ENCODE measurements at places on chromosomes 6 and 20. TPM values are rescaled to one million over a fixed set of nuclear protein-coding genes. Genes with fewer than 3 reads are reported as not detected.
A peak's percentile ranks its signal among the peaks of the same experiment; 100 is the strongest.

- no peak for DNase-seq
These were observed 103.1 kb downstream of the QRSL1 start for GRCh38 chr6:106732376-106732940.

GRCh38 chr6:158688860-158689259, 39.0 kb downstream of the SYTL3 start:
- no peak for DNase-seq

DNA sequence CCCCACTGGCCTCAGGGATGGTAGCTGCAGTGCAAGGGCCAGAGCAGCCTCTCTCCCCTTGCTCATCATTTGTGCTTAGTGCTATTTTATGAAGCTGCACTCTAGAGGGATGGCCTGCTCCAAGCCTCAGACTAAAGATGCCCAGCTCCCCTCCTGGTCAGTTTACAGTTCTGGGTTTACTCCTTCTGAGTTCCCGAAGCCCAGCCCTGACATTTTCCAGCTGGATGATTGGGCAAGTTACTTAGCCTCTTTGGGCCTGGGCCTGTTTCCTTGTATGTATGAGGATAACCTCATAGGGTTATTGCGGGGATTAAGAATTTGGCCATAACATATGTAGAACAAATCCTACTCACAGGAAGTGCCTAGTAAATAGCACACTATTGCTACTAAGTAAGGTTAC, 31.8 kb upstream of the EMILIN3 start:
- no peak for DNase-seq

DNA sequence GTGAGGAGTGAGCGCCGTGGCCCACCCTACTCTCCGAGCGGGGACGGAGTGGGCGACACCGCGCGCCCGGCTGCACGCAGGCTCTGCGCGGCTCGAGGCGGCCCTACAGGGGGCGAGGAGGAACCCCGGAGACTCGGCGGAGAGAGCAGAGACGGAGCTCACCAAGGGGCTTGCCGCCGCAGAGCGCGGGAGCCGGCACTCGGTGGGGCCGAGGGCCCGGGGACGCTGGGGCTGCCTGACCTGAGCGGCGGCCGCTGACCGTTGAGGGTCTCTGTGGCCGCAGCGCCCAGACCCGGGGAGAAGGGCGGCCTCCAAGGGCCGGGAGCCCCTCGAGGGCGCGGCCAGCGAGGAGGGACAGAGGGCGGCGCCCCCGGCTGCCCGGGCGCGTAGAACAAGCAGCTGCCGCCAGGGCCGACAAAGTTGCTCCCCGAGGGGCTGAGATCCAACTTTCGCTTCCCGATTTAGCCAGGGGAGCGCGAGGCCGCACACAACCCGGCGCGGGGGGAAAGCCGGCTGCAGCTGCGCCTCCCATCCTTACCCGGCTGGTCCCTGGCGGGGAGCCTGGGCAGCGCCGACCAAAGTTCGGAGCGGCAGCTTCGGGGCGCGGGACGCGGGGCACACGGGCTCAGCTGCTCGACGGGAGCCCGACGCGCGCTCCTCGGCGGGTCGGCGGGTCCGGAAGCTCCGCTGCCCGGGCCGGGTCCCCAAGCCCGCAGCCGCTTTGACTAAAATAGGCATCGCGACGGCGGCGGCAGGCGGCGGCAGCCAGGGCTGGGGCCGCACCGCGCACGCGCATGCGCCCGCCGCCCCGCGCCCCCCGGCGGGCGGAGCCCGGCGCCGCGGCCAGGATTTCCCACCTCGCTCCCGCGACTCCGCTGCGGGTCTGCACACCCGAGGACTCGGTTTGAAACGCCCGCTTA, 43.1 kb downstream of the POPDC3 start:
- peak; percentile 75 for DNase-seq

DNA sequence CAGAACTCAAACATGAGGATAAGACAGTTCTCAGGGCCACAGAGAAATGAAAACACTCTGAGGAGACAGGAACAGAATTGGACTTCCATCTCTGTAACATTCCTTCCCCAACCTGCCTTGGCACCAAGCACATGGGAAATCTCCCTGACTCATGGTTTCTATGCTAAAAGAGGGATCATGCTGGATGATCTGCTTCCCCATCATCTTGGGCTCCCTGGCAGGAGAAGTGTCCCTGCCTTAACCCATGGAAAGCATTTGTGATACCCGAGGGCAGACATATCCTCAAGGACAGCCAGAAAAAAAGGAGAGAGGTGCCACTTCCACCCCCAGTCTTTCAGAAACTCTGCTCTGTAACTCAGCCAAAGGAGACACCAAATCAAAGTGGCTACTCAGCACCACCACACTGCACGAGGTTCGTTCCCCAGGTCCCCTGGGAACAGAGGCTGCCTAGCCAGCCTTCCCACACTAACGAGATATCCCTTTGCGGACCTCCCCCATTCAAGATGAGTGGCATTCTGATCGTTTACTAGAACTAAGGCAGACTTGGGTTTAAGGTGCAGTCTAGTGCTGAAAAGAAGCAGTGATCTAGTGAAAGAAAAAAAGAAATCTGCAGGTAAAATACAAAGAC, 34.8 kb downstream of the BLOC1S5 start:
- DNase-seq, result no peak

DNA sequence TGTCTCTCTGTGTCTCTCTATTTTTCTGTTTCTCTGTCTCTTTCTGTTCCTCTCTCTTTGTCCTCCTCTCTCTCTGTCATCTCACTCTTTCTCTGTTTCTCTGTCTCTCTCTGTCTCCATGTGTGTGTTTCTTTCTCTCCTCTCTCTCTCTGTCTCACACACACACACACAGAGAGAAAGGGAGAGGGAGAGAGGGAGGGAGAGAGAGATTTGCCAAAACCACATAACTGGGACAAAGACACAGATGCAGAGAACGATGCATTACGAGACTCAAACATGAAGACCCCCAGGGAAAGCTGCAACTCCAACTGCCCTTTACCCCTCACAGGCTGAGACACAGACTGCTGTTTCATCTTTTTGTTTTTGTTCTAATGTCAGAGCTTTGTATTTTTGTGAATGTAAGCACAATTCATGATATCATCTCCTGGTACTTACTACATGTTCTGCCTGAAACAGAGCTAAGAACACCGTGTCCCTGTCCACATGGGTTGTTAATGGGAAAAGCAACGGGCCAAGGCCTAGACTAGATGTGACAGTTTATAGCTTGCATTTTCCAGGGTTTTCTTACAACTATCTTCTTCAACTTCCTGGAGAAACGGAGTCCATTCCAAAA, 177.1 kb upstream of the ARID1B start:
- no peak for DNase-seq

GRCh38 chr6:93794166-93794565, 374.8 kb upstream of the EPHA7 start:
- DNase-seq, result no peak

DNA sequence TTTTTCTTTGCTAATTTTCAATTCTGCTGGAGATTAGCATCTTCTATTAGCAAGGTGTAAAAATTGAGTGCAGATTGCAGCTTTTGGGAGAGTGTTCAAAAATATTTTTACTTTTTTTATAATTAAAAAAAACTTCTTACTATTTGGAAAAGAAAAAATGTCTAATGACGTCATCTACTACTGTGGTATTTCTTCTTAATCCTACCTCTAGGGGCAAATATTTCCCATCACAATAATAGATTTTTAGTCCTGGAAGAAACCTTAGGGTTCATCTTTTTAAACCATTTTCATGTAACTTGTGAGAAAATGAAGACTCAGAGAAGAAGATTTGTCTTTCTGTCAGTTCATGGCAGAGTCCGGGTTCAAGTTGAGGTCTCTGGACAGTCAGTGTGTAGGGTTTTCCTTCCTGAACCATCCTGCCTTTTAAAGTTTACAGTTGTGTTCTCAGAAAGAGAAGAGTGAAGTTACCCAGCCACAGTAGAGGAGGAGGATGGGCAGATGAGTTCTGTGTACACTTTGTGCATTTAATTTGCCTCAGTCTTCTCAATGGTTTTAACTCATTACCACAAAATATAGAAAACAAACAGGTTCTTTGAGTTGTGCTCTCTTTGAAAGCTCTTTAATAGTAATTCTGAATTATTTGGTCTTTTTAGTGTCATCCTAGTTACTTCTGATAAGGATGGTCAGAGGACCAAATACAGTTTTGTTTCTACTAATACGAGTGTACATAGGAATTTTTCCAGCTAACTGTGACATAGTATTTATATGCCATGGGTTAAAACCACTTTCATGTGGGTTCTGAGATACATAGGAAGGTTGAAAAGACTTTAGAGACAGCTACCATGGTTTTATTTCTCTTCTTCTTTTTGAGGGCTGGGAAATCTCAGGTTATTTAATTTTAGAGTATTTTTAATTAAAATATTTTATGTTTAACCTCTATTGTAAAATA, 184.7 kb downstream of the CDKAL1 start:
- DNase-seq, result no peak

DNA sequence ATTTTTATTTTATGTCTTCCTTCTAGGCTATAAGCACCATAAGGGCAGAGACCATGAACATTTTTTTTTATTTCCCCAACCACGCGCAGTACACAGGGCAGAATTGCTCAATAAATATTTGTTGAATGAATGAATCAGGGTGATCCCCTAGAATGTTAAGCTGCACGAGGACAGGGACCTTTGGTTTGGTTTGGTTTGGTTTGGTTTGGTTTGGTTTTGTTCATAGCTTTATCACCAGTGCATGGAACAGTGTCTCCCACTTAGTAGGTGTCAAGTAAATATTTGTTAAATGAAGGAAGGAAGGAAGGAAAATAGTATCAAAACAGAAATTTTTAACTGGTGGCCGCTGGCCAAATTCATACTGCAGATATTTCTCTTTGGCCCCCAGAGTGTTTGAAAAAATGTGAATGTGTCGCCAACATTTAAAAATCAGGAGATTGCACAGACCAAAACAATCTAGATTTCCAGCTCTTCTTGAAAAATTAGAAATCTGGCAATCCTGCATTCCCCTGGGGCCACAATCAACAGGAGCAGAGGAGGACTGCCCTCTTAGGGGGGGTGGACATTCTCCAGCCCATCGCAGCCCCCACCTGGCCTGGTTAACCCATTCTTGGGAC, 205.3 kb downstream of the EYA2 start:
- DNase-seq, result peak; percentile 48

DNA sequence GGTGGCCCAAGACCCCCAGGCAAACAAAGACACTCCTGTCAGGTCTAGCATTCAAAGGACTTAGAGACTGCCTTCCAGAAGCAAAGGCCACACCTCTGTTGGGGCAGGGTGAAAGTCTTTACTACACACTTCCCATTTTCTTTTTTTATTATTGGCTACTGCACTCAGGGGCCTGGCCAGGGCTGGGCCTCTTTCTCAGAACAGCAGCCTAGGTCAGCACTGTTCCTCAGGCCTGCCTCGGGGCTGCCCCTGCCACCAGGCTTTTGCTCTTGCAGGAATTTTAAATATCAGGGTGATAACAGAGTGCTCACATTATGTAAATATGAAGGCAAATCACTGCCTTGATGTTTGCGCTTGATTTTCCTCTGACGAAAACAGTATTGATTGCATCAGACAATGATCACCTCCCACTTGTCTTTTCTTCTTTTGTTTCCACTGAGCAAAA, 18.5 kb downstream of the GSTA4 start:
- no peak for DNase-seq

DNA sequence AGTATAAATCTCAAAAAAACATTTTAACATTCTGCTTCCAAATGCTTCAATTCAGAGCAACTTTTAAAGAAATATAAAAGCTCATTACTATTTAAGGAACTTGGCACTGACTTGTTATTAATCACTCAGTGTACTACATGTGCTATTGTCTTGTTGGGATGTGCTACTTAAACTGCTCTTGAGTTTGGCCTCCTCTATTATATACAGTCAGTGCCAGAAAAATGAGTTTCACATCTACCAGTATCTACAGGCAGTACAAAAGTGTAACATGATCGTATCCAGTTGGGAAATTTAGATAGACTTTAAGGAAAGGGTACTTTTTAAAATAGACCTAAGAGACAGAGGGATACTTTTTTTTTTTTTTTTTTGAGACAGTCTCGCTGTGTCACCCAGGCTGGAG, 627.3 kb upstream of the SLC35B3 start:
- DNase-seq, result no peak

GRCh38 chr20:13271977-13272975, 51.2 kb downstream of the ISM1 start:
- peak; percentile 19 for DNase-seq

GRCh38 chr6:818196-818595, 125.3 kb upstream of the EXOC2 start:
- DNase-seq, result no peak

DNA sequence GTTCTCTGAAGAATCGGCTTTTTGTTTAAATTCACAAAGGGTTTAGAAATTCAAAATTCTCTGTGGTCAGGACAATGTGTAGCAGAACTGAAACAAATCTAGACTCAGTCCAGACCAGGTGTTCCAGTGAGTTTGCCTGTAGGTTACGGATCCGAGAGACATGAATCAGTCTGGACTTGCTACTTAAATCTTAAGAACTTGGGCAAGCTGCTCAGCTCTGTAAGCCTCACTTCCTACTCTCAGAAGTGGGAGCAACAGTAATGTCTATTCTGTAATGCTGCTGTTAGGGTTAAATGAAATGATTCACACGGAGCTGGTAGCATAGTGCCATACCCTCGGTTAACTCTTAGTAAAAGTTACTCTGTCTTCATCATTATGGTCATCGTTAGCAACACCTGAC, 37.7 kb downstream of the HECA start:
- DNase-seq, result no peak

- DNase-seq, result no peak
These were observed 39.7 kb upstream of the ASIP start for GRCh38 chr20:34201531-34201930.

DNA sequence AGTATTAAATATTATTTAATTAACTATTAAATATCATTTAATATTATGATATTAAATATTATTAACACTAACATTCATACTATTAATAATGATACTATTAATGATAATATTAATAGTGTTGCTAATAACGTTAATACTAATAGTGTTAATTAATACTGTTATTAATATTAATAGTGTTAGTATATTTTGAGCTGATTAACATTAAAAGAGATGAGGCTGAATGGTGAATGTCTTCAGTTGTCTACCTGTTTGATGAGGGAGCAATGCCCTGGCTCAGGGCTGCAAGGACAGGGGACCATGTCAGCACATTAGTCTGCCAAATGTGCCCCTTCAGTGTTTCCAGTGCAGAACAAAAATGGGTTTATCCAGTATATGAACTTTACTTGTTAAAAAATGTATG, 96.6 kb upstream of the PLEKHG1 start:
- no peak for DNase-seq

DNA sequence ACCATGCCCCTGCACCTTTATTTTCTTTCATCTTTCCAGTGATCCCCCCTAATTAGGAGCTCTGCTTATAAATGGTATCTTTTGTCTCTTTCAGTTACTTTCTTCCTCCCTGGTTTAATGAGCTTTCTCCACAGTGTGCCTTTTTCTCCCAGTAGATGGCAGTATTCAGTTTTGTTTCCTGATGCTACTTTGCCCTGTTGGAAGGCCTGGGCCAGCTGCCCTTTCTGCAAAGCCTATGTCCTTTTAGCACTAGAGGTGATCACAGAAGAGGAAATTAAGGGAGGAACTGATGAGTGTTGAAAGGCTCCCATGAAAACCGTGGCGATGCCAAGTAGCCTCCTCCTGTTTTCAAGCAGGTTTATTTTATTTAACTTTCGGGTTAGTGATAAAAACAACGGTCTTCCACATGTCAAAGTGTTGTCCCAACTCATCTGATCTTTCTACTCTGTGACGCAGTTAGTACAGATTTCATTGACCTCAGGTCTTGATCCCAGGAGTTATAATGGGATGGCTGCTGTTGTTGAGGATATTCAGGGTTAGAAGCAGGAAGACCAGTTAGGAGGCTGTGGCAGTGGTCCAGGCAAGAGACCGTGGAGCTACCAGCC, 184.2 kb upstream of the BMP2 start:
- DNase-seq, result peak; percentile 48

The HIVEP1 gene
- 10.3 TPM for total RNA-seq

The TAB2 gene
- total RNA-seq, result 70.9 TPM

The PGC gene
- total RNA-seq, result not detected

The TRIM38 gene
- total RNA-seq, result 3.1 TPM

The GPSM3 gene
- total RNA-seq, result 5.1 TPM

The MDN1 gene
- 22.5 TPM for total RNA-seq

The VEGFA gene
- total RNA-seq, result 345 TPM

The HRH3 gene
- not detected for total RNA-seq

Measured in psoas muscle (tissue), 8 donors.